ENCODE measurements at places on chromosomes 7 and 10.

DNA sequence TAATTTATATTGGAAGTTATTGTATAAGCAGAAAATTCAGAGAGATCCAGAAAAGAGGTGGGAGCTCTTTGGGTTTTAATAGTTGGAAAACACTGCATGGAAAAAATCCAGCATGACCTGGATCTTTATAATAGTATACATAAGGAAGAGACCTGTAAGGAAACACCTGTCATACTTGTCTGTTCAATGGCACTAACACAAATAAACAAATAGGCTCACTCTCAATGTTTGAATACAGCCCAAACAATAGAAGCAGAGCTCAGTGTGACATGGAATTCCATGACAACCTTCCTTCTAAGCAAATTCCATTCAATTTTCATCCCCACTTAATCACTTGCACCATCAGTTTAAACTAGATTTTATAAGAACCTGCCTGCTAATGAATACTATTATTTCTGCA, 31.7 kb downstream of the CISD1 start:
- DNase-seq, result no peak

- DNase-seq, result peak; percentile 79
These were observed 2.0 kb upstream of the ZMYND11 start for GRCh38 chr10:132946-133898.

GRCh38 chr7:141418066-141418465, 133.1 kb upstream of the AGK start:
- no peak for DNase-seq

DNA sequence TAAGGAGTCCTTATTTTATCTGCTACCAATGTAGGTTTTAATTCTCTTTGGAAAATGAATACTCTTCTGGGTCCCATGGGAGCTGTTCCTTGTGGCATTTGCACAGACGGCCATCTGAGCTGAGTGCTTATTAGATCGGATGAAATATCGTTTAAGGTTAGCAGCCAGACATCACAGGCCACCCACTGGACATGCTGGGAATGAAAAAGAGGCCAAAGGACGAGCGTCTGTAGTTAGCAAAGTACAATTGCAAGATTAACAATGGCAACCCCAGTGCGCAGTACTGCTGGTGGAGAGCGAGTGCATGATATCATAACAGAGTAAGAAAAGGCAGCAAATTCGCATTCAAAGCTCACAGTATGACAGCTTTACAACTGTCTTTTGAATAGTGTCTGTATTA, 28.3 kb upstream of the CREB5 start:
- DNase-seq, result no peak

- DNase-seq, result no peak
These were observed 83.0 kb downstream of the C1GALT1 start for GRCh38 chr7:7265081-7266075.

DNA sequence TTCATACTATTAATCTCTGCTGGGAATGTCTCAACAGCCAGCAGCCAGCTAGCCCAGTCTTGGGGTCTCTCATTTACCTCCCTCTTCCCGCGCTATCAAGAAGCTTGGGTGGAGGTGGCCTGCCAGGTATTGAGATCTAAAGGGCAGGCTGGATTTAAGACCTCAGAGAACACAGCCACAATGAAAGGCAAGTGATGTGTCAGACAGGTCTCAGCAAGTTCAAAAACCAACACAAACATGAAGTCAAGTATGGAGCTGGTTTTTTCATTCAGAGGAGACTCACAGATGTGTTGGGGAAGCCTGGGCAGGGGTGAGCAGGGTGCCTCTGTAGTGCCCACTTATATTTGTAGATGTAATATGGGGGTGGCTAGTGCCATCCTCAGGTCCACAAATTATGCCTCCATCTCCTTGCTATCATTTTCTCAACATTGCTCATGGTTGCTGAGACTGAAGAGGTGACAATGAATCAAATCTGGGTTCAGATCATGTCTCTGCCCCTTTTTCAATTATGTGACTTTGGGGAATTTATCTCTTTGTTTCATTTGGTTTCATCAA, 27.7 kb upstream of the CROT start:
- DNase-seq, result no peak

GRCh38 chr7:84509522-84509921, 314.9 kb upstream of the SEMA3A start:
- no peak for DNase-seq

DNA sequence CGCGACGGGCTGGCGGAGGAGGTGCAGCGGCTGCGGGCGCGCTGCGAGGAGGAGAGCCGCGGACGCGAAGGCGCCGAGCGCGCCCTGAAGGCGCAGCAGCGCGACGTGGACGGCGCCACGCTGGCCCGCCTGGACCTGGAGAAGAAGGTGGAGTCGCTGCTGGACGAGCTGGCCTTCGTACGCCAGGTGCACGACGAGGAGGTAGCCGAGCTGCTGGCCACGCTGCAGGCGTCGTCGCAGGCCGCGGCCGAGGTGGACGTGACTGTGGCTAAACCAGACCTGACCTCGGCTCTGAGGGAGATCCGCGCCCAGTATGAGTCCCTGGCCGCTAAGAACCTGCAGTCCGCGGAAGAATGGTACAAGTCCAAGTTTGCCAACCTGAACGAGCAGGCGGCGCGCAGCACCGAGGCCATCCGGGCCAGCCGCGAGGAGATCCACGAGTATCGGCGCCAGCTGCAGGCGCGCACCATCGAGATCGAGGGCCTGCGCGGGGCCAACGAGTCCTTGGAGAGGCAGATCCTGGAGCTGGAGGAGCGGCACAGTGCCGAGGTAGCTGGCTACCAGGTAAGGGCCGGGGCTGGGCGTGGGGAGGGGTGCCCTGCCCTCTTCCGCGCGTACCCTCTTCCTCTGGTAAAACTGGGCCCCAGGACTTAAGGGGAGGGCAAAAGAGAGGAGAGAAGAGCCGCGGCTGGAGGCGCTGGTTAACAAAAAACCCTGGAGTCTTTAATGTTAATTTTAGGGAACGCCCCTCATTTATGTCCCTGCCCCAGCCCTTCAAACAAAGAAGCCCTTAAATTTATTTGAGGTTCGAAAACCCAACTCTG, 987 bp downstream of the INA start:
- DNase-seq, result no peak

- no peak for DNase-seq
These were observed 540.3 kb upstream of the IGFBP3 start for GRCh38 chr7:46461334-46461777.

DNA sequence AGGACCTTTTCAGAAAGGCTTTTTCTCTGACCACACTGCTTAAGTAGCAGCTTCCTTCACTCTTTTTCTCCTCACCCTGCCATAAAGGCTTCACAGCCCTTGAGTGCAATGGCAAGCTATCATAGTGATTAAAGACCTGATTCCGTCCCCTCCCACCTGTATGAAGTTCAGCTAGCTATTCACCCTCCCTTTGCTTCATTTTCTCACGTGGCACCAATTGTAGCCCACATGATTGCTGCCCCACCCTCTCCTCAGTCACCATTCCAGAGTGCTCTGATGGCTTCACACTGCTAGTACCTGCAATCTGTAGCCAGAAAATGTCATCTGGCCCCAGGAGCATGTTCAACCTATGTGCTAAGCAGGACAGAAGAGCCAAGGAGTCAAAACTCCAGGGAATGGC, 523.8 kb downstream of the GRM8 start:
- DNase-seq, result no peak

DNA sequence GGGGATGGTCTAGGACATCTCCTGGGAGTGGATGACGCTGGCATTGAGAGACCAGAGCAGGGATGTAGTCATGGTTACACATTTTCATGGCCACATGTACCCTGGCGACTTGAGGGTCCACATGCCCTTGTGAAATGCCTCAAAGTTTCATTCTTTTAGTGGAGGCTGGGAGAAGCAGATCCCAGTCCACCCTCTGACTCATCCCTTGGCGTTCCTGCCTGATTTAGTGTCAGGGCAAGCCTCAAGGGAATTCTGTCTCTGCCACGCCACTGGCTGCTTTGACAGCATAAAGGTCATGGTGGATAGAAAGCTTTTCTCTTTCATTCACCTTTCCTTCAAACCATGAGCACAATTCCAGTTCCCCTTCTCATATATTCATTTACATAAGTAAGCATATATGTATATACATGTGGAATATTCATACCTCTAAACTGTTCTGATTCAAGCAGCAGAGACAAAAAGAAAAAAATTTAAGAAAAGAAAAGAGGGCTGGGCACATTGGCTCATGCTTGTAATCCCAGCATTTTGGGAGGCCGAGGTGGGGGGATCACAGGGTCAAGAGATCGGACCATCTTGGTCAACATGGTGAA, 21.8 kb upstream of the KIF5B start:
- peak; percentile 13 for DNase-seq

DNA sequence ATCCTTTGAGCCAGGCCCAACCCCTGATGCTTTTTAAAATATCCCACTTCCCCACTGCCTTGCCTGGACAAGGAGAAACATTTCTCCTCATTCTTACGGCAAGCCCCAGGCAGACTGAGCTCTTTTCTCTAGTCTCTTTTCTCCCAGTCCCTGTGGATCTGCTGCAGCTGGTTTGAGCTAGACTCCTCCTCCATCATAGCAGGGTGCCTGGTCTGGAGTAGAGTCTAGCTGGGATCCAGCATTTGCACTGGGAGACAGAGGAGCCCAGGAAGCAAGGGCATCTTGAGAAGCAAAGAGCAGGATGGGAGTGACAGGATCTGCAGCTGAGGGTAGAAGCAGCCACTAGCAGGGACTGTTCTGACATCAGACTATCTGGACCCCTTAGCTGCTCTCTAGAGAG, 562.3 kb upstream of the COBL start:
- no peak for DNase-seq

GRCh38 chr7:696812-697551, 29.5 kb upstream of the DNAAF5 start:
- DNase-seq, result no peak

- no peak for DNase-seq
These were observed 30.2 kb upstream of the NRCAM start for GRCh38 chr7:108486291-108486966.

GRCh38 chr7:124376111-124376510, 343.2 kb upstream of the TMEM229A start:
- DNase-seq, result no peak

DNA sequence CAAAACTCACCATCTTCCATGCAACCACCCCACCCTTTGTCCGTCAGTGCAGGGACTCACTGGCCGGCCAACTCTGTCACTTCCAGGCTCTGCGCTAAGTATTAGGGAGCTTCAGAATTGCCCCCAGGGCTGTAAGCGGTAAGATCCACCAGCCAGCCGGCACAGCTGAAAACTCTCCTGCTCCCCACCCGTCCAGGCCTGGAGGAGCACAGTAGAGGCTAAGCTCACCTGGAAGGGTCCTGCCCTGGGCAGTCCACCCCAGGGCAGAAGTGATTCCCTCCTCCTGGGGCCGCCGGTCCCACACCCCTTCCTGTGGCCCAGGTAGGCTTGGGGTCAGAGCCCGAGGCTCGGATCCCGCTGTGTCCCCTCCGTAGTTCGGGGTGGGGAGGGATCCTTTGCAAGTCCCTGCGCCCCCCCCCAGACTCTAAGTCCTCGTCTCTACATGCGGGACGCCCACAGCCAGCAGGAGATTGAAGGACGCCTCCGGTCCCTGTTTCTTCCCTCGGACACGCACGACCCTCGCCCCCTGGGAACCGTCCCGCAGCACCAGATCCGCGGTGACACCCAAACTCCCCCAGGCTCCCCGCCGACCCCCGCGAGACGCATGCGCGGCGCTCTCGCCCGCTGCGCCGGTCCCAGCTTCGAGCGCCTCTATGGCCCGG, 138.9 kb downstream of the ARHGAP22 start:
- DNase-seq, result no peak

- DNase-seq, result no peak
These were observed 8.4 kb downstream of the CYCS start for GRCh38 chr7:25116621-25117020.

DNA sequence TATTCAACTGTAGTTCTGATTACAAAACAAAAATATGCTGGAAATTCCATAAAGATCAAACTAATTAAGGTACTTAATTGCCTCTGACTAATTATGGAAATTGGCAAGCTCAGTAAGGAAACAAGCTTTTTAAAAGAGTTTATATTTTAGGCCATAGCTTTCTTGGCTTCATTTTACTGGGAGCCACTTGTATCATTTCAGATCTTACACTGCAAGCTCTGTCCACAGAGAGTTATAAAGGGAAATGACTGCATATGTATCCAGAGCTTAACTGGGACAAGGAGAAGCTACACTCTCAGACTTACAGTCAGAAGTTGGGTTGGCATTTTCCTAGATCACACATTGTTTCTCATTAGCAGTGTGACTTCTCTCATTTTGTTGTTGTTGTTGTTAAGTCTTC, 92.4 kb downstream of the LRRN3 start:
- DNase-seq, result no peak

DNA sequence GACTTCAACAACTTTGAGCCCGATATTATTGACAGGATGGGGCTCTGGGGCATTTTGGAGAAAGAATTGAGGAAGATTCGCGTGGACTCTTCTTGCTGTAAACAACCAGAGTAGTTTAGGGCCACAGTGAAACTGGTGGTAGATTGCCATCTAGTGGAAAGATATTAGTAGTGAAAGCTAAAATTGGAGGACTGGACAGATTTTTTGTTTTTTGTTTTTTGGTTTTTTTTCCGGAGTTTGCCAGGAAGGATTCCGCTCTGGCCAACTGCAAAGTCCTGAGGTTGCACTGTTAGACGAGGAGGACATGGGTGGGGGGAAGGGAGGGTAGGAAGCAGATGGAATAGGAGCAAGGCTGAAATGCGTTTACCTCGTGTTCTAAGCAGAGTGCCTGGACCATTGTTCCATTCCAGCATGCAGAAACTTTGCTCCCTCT, 11.7 kb downstream of the NOBOX start:
- DNase-seq, result peak; percentile 66

GRCh38 chr7:139682136-139683013, 95.4 kb downstream of the HIPK2 start:
- DNase-seq, result peak; percentile 97

DNA sequence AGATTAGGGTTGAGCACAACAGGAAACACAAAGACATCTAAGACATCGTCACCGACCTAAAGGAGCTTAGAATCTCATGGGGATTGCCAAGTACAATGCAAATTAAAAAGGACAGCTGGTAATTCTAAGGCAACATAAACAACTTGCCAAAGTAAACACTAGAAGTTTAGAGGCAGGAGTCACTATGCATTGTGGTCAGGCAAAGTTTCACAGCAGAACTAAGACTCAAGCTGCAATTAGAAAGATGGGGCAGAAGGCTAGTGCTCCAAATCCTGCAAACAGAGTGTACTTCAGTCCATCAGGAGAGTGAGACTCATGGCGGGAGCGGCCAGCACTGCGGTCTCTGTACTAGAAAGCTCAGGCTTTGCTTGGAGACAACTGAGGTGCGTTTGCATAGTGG, 52.7 kb downstream of the HIPK2 start:
- no peak for DNase-seq

- DNase-seq, result no peak
These were observed 173.9 kb downstream of the NEURL1 start for GRCh38 chr10:103667356-103667755.

DNA sequence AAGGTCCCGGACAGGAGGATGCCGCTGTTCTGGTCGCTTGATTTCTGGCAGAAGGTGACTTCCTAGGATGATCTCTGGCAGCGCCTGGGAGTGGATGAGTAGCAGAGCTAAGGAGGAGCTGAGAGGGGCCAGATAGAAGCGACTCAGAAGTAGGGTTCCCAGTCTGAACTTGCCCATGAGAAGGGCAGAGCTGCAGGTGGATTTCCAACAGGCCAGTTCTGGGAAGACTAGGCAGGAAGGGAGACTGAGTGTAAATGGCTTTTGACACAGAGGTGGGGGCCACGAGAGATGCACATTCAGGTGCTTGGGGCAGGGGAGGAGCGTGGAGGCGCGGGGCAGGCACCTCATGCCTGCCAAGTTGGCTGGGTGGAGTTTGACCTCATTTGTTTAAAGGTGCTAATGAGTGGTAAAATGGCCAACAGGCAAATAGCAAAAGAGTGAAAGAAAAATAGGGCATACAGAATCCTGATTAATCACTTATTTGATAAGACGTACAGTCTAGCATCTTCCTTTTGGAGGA, 58.8 kb downstream of the SHH start:
- peak; percentile 12 for DNase-seq

- DNase-seq, result no peak
These were observed 53.6 kb upstream of the SMNDC1 start for GRCh38 chr10:110358278-110358677.

Data from kidney tubule cell (primary cell).